Substantia nigra (tissue), 51 donors: ENCODE measurements at places on chromosomes 7 and 10.

DNA sequence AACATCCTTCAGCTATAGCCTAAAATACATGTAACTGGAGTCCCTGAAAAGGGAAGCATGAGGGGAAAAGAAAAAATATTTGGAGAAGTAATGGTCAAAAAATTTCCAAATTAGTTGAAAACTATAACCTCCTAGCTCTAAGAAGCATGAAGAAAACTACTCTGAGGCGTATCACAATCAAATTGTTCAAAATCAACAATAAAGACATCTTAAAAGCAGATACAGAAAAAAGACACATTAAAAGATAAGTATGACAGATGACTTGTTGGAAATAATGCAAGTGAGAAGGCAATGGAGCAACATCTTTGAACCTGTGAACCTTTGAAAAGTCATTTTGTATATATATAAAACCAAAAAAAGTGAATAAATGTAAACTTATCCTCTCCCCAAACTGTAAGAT lies 93.1 kb downstream of the RNF32 start:
- no peak for DNase-seq

GRCh38 chr10:123681285-123681684 lies 15.1 kb downstream of the GPR26 start:
- no peak for DNase-seq

DNA sequence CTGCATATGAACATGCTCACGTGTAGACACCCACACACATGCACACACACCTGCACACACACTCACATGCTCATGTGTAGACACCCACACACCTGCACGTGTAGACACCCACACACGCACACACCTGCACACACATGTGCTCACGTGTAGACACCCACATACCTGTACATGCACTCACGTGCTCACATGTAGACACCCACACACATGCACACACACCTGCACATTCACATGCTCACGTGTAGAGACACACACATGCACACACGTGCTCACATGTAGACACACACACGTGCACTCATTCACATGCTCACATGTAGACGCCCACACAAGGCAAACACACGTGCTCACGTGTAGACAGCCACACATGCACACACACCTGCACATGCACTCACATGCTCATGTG lies 275.8 kb downstream of the PTPRN2 start:
- DNase-seq = no peak

DNA sequence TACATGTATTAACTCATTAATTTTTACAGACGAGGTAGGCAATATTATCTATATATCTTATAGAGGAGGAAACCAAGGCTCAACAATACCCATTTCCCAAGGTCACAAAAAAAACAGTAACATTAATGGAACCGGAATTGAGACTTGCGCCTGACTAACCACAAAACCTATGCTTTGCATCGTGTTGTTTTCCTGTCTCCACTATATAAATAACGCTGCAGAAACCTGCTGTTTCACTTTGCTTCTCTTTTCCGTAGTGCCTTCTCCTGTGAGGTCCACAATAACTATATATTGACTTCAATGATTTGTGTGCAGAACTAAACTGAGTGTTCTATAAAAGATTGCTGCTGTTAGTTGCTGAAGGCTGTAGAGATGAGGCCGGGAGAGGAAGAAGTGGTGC lies 97.7 kb upstream of the RPA3 start:
- DNase-seq = no peak

GRCh38 chr7:104848138-104848990 lies 165.6 kb upstream of the KMT2E start:
- peak; percentile 31 for DNase-seq

DNA sequence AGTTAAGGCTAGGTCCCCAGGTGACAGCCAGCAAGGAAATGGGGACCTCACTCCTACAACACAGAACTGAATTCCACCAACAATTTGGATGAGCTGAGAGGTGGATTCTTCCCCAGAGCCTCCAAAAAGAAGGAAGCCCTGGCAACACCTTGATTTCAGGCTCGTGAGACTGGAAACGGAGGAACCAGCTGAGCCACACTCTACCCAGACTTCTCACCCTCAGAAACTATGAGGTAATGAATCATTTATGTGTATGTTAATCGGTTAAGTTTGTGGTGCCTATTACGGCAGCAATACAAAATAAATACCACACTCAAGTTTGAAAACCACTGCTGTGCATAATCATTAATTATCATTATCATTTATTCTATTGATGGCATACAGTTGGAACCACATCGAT lies 532.4 kb upstream of the ANKRD30A start:
- DNase-seq = no peak

DNA sequence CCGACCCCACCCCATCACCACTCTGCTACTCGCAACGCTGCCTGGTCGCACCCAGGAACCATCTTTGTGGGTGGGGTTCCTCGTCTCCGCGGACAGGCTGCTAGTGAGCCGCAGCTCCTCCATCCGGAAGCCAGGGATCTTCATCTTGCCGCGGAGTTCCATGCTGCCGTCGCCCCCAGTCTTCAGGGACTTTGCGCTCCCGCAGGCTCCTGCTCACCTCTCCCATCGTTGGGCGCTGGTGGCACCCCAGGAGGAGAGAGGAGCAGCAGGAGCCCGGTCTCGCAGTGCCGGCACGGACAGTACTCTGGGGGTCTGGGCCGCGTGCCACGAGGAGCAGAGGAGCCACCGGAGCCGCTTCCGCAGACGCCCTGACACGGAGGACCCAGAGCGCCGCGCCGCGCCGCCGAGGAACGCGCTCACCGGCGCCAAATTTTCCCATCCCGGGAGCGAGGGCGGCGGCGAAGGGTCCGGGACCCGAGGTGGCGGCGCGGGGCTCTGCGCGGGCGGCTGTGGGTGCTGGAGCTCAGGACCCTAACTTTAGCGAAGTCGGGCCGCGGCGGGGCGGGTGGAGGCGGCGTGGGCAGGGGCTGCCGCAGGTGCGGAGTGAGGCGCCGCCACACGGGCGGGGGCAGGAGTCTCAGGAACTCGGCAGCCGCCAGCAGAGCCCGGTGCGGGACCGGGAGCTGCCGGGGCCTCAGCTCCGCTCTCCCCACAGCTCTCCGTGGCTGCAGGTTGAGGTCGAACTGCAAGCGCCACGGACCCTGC lies 750.1 kb upstream of the SORCS1 start:
- DNase-seq = no peak

DNA sequence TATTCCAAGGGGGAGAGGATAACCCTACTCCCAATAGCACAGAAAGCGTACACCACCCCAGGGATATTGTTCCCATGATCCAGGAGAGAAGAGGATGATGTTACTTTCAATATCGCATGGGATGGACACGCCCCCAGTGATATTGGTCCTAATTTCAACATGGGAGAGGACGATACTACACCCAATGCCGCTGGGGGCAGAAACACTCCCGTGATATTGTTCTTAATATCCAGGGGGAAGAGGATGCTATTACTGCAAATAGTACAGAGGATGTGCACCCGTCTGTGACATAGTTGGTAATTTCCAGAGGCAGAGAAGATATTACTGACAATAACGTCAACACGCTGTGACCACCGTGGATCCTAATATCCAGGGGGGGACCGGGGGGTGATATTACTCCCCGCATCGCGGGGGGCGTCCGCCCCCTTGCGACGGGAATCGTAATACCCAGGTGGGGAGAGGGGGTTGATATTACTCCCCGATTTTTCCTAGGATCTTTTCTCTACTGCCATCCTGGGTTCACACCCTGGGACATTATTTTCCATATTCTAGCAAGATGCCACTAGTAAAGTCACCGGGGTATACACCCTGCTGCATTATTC lies 16.6 kb downstream of the MEIG1 start:
- DNase-seq = no peak

GRCh38 chr7:18350678-18351077 lies 144.9 kb upstream of the HDAC9 start:
- DNase-seq = no peak

- DNase-seq = no peak
These were observed 498.6 kb downstream of the SH2D4B start for GRCh38 chr10:81036257-81036656.

DNA sequence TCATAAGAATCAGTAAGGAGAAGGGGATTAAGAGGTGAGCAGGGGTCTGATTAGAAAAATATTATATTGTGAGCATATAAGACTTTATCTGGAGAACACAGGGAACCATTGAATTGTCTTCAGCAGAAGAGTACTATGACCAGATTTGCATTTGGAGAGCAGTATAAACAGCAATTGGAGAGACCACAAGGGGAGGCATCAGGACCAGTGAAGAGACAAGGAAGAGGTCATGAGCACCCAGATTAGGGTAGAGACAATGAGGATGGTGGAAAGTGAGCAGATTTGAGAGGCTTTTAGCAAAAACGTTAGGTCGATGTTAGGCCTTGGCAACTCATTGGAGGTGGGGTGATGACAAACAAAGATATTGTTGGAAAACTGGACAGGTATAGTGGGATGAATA lies 13.0 kb upstream of the SMIM30 start:
- DNase-seq = no peak

GRCh38 chr7:137243741-137244140 lies 99.8 kb downstream of the PTN start:
- no peak for DNase-seq

- DNase-seq = no peak
These were observed 48.1 kb downstream of the CHST15 start for GRCh38 chr10:124045276-124045675.
